Activated B cell treated with CpG ODN at 0.5 μM for 24 hours (primary cell): ENCODE measurements at places on chromosomes 16 and 17. TPM values are rescaled to one million over a fixed set of nuclear protein-coding genes. Genes with fewer than 3 reads are reported as not detected.

DNA sequence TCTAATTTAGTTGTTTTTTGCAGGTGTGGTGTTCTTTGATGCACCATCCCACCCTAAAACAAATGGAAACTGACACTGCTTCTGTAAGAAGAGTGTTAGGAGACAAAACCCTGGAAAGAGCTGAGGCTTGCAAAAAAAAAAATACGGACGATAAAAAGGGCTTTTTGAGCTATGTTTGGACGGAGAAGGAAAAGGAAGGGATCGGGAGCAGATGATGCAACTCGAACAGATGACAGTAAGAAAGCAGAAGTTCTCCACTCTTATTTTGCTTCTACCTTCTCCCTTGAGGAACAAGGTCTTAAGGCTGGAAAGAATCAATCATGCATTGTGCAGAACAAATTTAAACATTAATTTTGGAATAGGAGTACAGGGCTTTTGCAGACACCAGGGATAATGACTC, 136.7 kb downstream of the MAF start:
- no peak for DNase-seq

SF3B3 gene
- total RNA-seq = 444 and 463 TPM in 2 replicates

DNA sequence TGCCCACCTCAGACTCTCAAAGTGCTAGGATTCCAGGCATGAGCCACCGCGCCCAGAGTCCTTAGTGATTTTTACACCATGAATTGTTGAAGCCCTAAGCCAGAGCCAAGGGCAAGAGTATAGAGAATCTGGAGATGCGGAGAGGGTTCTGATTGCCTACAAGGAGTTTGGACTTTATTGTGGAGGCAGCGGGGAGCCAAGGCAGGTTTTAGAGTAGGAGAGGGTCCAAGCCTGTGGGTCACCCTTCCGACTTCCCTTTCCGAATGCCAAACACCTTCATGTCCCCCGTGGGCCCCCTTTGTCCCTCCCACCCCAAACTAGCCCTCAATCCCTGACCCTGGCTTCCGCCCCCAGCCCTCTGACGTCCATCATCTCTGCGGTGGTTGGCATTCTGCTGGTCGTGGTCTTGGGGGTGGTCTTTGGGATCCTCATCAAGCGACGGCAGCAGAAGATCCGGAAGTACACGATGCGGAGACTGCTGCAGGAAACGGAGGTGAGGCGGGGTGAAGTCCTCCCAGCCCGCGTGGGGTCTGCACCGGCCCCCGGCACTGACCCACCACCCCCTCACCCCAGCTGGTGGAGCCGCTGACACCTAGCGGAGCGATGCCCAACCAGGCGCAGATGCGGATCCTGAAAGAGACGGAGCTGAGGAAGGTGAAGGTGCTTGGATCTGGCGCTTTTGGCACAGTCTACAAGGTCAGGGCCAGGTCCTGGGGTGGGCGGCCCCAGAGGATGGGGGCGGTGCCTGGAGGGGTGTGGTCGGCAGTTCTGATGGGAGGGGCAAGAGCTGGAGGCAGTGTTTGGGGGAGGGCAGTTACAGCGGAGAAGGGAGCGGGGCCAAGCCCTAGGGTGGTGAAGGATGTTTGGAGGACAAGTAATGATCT, 7.1 kb downstream of the MIEN1 start:
- no peak for DNase-seq

DNA sequence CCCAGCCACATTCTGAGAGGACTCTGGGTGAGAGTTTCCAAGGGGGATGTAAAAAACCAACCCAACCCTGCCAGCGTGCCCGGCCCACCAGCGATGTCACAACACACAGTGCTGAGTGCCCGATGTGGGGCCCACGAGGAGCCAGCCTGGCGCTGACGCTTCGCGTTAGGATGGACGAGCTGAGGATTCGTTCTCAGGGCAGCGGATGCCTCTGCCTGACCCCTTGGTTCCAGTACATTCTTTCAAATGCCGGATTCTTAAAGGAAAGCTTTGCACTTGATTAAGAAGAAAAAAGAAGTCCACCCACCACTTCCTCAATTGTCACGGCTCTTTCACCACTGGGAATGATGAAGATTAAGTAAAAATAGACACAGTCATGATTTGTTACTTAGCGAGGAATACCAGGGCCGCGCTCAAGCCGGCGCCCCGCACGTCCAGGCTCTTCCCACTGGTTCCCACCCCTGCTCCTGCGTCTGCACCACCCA, 79.4 kb downstream of the IRF8 start:
- DNase-seq = no peak

C17orf67 gene
- 3.3 and 4.0 TPM in 2 replicates for total RNA-seq

GRCh38 chr17:18954321-18954720, 2.4 kb downstream of the SLC5A10 start:
- DNase-seq = no peak

GRCh38 chr16:88734361-88734728, 28.0 kb downstream of the CTU2 start:
- DNase-seq = no peak
